ENCODE measurements at places on chromosomes 5 and 9. TPM values are rescaled to one million over a fixed set of nuclear protein-coding genes. Genes with fewer than 3 reads are reported as not detected.

DNA sequence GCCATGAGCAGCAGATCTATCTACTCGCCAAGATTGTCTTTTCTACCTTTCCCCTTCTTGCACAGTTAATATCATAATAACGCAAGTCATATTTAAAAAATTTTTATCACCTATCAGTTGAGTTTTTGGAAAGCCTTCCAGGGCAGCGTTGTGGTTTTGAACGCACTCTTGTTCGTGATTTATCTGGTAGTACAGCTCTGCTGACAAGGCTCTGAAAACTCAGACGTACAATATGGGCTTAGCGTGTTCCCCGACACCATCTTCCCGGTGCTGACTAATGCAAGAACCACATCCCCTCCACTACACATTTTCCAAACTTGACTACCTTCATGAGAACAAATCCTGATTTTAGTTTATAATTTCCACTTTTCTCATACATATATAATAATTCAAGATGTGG is 1.6 kb upstream of the NFIL3 start:
- no peak for DNase-seq

- no peak for DNase-seq
These were observed 914.2 kb upstream of the CDH6 start for GRCh38 chr5:30279237-30279636.

DNA sequence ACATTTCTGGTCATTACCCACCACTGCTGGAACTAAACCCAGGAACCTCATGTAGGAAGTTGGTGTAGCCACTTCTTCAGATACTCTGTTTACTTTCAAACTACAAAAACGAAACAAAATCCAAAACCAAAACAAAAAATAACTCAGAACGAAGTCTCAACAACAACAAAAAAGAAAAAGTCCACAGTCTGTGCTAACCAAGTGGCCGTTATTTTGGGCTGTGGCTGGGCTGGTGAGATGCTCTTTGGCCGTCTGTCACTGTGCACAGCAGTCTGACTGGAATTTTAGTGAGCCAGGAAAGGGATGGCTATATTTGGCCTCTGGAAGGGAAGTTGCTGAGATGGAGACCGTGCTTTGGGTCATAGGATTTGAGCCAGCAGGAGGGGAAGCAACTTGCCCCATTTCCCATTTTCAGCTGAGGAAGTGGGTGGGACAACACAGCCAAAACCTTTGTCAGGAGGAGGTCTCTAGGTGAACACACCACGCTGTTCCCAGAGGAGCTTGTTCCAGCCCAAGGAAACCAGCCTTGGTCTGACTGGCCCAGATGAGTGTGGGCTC is 334.1 kb downstream of the ZSWIM6 start:
- no peak for DNase-seq

GRCh38 chr9:74083681-74084433 is 413.3 kb upstream of the RORB start:
- no peak for DNase-seq

- DNase-seq: no peak
These were observed 16.2 kb downstream of the ALDH1A1 start for GRCh38 chr9:72936679-72937078.

- peak; percentile 99 for DNase-seq
These were observed at the start of gene IPPK for GRCh38 chr9:92669890-92670708. Gene IPPK (minus strand): TSS chr9:92670131. CDS start chr9:92669988, 143 bp downstream.

DNA sequence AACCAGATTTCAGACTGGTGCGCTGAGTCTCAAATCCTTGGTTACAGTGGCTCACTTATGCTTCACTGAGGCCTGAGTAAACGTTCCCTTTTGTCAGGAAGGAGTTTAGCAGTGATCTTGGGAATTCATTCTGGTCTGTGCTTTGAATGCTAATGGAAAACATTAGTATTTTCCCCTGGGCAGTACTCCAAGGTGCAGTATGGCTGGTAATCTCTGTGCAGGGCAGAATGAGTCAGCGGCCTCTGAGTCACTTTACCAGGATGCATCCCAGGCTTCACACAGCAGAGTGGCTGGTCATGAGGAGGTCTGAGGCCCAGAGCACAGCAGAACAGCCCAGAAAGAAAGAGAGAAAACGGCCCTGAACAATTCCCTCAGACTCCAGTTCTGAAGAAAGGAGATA is 54.0 kb downstream of the PCA3 start:
- peak; percentile 97 for DNase-seq

- peak; percentile 13 for DNase-seq
These were observed at the start of gene EGFLAM for GRCh38 chr5:38258319-38259061. Gene EGFLAM (plus strand): TSS chr5:38258559. CDS start chr5:38258755, 196 bp downstream.

GRCh38 chr5:166279828-166280227 is 2011.6 kb upstream of the WWC1 start:
- DNase-seq: no peak

GRCh38 chr5:98750693-98751092 is 22.8 kb upstream of the RGMB start:
- DNase-seq: peak; percentile 33

- no peak for DNase-seq
These were observed 412.7 kb upstream of the BRINP1 start for GRCh38 chr9:119781886-119782285.

DNA sequence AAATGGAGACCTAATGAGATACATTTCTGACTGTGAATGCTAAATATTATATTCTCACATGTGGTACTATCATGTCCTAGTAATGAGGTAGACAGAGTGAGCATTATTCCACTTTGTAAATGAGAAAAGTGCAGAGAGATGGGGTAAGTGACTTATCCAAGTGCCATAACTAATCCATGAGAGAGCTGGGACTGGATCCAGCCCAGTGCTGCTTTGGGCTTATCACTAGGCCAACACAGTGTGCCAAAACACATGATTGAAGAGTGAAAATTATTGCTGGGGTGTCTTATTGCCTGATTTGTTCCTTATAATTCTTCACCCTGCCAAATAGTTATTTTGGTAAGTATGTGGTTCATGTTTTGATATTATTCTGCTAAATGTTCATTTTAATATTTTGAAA is 442.2 kb upstream of the GRAMD2B start:
- DNase-seq: no peak

DNA sequence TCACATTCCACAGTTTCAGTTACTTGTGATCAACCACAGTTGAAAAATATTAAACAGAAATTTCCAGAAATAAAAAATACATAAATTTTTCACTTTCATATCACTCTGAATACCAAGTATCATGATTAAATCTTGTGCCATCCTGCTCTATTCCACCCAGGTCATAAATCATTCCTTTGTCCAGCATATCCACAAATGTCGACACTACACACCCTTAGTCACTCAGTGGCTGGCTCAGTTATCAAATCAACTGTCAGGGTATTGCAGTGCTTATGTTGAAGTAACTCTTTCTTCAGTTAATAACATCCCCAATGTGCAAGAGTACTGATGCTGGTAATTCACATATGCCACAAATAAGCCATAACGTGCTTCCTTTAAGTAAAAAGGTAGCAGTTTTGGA is 115.7 kb downstream of the FBXL17 start:
- no peak for DNase-seq

DNA sequence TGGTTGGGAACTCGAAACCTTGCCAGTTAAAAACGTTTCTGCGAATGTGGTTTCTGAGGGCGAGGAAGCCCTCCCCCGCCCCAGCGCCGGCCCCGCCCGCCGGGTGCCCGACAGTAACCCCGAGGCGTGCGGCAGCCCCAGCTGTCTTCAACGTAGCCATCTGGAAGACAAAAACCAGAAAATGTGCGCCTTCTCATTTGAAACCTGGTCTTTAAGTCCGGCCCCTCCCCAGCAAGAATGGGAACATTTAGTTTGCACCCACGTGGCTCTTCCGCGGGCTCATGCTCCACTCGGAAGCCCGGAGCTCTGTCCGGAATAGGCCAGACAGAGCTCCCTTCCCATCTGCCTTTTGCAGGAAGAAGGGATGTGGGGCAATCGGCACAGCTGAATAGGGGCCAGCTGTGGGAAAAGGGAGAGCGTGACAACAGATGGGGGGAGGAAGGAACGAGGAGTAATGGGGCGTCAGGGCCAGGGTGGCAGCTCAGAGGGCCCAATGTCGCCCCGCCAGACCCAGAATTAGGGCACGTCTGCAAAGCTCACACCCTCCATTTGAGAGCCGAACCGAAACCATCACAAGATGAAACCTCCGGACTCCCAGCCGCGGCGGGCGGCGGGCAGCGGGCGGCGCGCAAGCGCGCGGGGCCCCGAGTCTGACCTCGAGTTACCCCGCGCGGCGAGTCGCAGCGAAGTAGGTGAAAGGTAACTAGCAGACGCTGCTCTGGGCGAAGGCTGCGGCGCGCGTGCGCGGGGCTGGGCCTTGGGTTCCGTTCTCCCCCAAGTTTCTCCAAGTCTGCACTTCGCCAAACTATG is 63.4 kb upstream of the ABCA1 start:
- peak; percentile 79 for DNase-seq

- peak; percentile 75 for DNase-seq
These were observed at the start of gene EPB41L4A for GRCh38 chr5:112419164-112419985. Gene EPB41L4A (minus strand): TSS chr5:112419277. CDS start chr5:112419039, 238 bp downstream.

DNA sequence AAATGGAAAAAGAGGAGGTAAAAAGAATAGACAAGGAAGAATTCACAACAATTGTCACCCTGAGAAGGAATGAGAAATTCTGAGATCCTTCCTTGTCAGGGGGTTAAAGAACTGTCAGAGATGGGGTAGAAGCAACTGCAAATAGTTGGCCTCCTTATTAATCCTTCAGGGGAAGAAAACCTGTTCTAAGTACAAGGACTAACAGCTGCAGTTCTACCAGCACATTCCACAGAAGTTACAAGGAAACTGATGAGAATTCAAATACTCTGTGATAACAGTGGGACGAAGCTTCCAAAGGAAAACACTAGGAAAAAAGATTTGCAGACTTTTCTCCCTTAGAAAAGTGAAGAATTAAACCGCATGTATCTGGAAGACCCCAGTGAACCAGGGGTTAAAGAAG is 93.7 kb downstream of the OR2K2 start:
- no peak for DNase-seq

- no peak for DNase-seq
These were observed 580.5 kb downstream of the TLE1 start for GRCh38 chr9:81108821-81109220.

- DNase-seq: no peak
These were observed 122.0 kb upstream of the FER start for GRCh38 chr5:108625654-108626053.

DNA sequence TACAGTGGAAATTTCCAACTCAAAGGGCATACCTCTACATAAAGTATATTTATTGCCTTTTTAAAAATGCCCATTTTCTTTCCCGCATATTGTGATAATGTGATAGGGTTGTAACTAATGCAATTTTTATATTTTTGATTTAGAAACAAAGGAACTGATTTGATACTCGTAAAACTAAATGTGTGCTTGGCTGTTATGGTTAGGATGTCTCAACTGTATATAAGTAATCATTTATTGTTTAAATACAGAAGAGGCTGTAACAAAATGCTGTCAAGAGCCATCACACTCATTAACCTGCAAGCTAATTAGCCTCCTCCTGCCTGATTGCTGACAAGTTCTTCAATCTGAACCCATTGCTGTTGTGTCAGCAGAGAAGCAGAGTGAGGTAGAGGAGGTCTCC is 149.2 kb downstream of the PBX3 start:
- DNase-seq: no peak

DNA sequence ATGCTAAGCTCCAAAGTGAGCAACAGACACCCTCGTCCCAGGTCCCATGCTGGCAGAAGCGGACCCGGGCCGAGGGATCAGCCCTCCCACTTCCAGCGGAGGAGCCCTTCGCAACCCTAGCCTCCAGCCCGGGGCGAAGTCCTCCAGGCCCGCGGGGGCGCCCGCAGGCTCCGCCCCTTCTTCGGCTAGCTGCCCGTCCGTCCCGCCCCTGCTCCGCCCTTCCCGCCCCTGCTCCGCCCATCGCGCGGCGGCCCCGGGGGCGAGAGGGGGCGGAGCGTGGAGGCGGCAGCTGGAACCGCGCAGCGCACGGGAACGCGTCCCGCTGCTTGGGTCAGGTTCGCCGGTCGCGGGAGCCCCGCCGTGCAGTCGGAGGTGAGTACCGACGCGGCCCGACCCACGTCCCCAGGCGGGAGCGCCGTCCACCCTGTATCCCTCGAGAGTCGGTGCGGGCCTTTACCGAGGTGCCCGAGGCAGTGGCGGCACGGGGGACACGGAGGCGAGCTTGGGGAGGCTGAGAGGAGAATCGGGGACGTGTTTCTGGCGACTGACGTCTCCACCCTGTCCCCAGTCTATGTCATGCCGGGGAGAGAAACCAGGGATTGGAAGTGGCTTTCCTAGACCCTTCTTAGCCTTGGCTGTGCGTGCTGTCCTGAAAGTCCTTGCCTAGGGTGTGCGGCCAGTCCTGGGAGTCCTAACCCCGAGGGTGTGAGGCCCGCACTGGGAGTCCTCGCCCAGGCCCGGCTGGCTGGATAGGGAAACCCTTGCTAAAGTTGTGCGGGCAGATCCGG is at the start of gene ACO1:
Gene ACO1, plus strand, starts transcription at position 280 of the 788 bp plus-strand sequence. CDS start 20,864 bp downstream, outside the sequence.
- peak; percentile 93 for DNase-seq

- no peak for DNase-seq
These were observed 2403.4 kb upstream of the ACO1 start for GRCh38 chr9:29981013-29981412.

DNA sequence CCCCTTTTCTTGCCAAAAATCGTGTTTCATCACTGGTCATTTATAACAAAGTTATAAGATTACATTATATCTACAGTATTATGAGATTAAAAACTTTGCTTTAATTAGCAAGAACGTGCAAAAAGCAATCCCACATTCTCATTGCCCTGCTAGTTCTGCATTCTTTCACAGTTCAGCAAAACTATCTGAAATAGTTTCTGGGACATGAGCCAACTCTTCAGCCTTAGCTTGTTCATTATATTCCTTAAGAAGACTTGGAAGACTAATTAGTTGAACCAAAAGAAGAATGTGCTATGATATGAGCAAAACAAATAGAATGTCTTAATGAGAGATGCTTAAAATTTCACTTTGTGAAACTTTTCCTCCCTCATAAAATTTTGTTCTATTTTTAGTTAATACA is 76.7 kb downstream of the ITGA1 start:
- DNase-seq: peak; percentile 26

DNA sequence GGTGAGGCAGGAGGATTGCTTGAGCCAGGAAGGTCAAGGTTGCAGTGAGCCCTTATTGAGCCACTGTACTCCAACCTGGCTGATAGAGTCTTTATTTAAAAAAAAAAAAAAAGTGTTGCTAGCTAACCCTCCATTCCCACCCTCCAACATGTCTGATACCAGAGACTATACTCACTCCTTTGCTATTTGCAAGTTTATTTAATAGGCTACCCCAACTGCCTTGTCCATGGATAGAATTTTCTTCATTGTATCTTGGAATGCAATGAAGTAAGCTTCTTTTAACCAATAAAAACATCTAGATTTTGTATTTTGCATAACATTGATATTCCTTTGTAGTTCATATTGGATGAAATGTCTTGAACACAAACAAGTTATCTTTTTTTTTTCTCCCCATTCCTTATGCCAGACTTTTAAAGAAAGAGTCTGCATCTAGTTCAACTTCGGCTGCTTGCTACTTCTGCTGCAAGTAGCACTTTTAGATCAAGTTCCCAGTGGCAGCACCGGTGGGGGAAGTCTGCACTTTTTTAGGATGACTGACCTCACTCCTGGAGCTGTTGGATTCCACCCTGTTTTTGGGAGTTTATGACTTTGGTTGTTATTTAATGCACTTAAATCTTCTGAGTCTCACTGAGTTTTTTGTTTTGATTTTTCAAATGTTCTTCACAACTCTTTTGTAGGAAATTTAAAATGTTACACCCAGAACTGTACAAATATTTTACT is 112.5 kb downstream of the UHRF2 start:
- no peak for DNase-seq

Gene CD14
- 3.2 TPM for total RNA-seq

Gene SPINK4
- total RNA-seq: not detected

Gene GLRA1
- not detected for total RNA-seq

Gene PCDHGB1
- total RNA-seq: 1.4 TPM

Gene GFI1B
- not detected for total RNA-seq

Gene TSPAN17
- 53.6 TPM for total RNA-seq

Gene SLC1A3
- total RNA-seq: under 0.01 TPM

Gene PPP3R2
- total RNA-seq: not detected

Gene NEUROG1
- not detected for total RNA-seq

All from dermis blood vessel endothelial cell (primary cell).